ENCODE measurements at places on chromosomes 7 and 10.

- no peak for DNase-seq
Observed at GRCh38 chr10:6958254-6958653, 378.2 kb upstream of the PRKCQ start.

- DNase-seq: no peak
Observed at GRCh38 chr10:93225938-93226337, 152.2 kb downstream of the CYP26A1 start.

DNA sequence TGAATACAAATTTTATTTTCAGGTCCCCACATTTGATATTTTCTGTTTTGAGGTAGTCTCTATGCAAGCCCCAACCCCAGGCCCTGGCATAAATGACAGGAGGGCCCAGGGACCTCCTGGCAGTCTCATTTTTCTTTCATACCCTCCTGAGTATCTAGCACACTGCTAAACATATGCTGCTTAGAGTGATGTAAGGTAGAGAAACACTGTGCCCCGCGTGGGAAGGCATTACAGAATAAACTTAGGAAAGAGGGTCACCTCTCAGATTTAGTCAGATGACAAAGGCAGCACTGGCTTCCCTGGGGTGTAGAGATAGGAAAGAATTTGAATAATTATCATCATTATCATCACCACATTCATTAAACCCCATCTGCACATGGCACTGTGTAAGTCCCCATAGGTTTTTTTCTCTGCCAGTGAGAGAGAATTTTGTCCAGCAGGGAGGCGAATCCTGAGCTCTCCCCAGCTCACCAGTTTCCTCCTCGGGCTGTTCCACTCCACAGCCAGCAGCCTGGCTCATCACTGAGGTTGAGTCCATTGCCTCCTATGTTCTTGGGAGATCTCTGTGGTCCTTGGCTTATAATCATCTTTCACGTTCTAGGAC, 507.3 kb upstream of the GALNT17 start:
- DNase-seq: no peak

- no peak for DNase-seq
Observed at GRCh38 chr10:25811052-25811685, 122.9 kb upstream of the MYO3A start.

DNA sequence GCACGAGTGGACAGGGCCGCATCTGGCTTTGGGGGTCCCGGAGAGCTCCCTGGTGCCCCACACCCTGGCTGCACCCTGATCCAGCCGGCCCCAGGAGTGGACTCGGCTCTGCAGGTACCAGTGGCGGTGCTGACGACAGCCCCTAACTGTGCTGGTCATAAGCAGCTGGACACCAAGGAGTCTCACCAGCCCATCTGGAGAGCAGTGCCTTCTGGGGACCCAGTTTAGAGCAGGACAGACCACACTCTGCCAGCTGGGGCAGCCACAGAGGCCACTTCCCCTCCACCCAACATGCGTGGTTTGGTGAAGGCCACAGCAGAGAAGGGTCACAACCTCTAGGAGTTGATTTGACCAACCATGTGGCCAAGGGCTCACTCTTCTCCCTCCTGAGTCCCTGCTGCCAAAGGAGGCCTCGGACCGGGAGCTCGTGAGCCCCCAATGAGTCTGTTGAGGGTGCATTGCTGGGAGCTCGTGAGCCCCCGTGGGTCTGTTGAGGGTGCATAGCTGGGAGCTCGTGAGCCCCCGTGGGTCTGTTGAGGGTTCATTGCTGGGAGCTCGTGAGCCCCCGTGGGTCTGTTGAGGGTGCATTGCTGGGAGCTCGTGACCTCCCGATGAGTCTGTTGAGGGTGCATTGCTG, 16.0 kb upstream of the INPP5A start:
- peak; percentile 61 for DNase-seq

DNA sequence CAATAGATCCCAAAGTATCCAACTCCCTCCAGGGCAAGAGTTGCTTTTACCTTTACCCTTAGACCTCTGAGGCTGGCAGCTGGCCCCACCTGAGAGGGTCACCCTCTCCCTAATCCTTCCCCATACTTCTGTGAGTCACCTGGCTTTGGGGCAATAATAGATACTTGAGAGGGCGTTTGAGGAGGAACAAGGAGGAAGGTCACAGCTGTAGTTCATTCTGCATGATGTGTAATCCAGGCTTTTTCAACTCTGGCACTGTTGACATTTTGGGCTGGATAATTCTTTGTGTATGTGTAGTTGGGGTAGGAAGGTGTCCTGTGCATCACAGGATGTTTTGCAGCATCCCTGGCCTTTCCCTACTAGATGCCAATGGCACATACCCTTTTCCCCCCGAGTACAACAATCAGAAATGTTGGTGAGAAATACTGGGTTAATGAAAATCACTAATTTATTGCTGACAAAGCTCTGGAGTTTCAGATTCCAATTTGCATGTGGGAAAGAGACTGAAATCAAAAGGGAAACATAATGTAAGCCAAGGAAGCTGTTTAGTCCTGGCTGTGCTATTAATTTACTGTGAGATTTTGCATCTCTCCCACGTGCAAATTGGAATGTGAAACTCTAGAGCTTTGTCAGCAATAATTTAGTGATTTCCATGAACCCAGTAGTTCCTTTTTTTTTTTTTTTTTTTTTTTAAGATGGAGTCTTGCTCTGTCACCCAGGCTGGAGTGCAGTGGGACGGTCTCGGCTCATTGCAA, 3.6 kb downstream of the BLVRA start:
- no peak for DNase-seq

- DNase-seq: no peak
Observed at GRCh38 chr10:24897326-24897926, 55.0 kb downstream of the PRTFDC1 start.

- DNase-seq: peak; percentile 67
Observed at GRCh38 chr10:24209946-24210491, 1.1 kb downstream of the KIAA1217 start.

- DNase-seq: no peak
Observed at GRCh38 chr10:44864051-44864450, 47.1 kb upstream of the TMEM72 start.

DNA sequence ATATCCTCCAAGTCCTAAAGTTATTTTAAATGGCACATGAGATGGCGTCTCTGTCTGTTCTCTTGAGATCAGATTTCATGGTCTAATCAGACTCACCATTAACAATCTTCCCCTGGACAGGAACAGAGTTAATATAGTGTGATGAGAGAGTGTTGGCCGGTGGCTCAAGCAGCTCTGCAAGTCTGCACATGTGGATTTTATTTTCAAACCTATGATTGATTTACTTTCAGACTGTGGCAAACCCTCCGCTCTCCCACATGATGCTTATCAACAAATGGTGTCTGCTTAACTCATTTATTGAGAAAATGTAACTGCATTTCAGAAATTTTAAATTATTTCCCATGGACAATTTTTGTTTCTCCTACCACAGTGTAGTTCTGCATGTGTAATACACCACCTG, 46.5 kb upstream of the HGF start:
- DNase-seq: no peak

DNA sequence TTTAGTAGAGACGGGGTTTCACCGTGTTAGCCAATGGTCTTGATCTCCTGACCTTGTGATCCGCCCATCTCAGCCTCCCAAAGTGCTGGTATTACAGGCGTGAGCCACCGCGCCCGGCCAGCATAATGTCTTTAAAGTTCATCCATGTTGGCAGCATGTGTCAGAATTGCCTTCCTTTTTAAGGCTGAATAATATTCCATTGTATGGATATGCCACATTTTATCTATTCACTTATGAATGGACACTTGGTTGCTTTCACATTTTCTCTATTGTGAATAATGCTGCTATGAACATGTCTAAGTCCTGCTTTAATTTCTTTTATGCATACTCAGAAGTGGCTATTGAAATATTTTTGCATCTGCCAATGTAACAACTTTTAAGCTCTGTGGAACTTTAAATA, 754.0 kb upstream of the GALNT17 start:
- no peak for DNase-seq

- DNase-seq: peak; percentile 84
Observed at GRCh38 chr7:143299840-143300239, 11.7 kb downstream of the CASP2 start.

DNA sequence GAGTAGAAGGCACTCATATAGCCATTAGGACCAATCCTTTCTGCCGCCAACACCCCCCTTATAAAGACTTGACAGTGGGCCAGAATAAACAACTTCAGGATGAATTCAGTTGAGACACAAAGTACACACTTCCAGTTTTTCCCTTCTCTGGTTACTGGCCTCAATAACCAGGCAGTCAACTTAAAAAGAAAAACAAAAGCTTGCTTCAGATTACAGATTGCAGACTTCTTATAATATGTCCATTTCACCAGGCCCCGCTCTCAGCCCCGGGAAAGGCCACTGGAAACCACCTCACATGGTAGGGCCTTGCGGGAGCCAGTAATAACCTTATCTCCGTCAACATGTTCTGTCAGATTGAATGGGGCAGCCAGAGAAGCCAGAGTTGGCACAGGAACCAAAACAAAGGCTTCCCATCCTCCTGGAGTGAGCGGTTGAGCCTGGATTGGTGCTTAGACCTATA, 108.8 kb downstream of the EGFR start:
- no peak for DNase-seq

GRCh38 chr7:4054158-4054557, 627.9 kb upstream of the FOXK1 start:
- no peak for DNase-seq

GRCh38 chr7:138267934-138268333, 191.7 kb downstream of the AKR1D1 start:
- DNase-seq: no peak

DNA sequence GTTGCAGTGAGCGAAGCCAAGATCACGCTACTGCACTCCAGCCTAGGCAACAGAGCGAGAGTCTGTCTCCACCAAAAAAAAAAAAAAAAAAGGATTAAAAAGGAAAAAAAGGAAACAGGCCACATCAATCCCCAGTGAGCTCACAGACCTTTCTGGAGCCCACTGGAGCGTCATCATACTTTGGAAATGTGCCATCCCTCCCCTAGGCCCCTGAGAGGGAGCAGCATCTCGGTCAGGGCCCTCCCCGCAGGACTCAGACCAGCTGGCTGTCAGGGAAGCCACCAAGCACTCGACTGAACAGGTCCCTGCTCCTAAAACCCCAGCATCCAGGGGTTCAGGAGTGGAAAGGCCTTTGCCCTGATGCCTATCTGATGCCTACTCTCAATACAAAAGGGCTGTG, 97.9 kb upstream of the SH2B2 start:
- DNase-seq: no peak

- no peak for DNase-seq
Observed at GRCh38 chr10:69558559-69558958, 14.7 kb downstream of the NEUROG3 start.

- no peak for DNase-seq
Observed at GRCh38 chr7:151857866-151858450, 19.0 kb downstream of the PRKAG2 start.

DNA sequence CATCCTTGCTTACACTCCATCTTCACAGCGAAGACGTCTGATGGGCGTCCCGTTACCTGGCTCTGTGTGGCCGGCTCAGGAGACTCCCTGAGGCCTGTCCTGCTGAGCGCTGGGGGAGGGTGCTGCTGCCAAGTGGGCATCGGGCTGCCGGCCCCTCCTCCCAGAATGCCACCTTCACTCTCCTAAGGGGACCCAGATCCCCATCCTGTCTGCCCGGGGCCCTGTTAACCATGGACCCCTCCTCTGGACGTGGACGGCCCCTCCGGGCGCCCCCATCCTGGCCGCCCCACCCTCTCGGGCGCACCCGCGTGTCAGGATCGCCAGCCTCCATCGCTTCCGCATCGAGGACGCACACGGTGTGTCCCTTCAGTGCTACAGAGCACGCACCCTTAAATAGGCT, 7.3 kb upstream of the FOXL3 start:
- DNase-seq: no peak

- DNase-seq: peak; percentile 28
Observed at GRCh38 chr10:1253523-1254353, 197.6 kb downstream of the WDR37 start.

GRCh38 chr7:84783141-84783778, 403.6 kb downstream of the SEMA3D start:
- DNase-seq: no peak

DNA sequence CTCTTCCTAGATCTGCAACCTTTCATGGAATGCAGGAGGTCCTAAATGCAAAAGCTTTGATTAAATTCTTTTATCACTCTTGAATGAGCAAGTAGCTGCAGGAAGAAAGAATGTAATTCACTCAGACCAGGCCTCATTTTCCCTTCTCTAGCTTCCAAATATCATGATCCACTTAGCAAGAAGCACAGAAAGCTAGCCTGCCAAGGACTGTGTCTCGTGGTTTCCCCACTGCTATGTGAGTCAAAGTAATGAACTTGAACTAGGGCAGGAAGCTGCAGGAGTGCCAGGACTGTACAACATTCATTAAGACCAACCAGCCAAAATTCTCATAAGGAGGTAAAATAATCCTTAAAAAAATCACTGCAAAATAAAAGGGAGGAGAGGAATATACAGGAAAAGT, 379.2 kb downstream of the CALN1 start:
- DNase-seq: no peak

DNA sequence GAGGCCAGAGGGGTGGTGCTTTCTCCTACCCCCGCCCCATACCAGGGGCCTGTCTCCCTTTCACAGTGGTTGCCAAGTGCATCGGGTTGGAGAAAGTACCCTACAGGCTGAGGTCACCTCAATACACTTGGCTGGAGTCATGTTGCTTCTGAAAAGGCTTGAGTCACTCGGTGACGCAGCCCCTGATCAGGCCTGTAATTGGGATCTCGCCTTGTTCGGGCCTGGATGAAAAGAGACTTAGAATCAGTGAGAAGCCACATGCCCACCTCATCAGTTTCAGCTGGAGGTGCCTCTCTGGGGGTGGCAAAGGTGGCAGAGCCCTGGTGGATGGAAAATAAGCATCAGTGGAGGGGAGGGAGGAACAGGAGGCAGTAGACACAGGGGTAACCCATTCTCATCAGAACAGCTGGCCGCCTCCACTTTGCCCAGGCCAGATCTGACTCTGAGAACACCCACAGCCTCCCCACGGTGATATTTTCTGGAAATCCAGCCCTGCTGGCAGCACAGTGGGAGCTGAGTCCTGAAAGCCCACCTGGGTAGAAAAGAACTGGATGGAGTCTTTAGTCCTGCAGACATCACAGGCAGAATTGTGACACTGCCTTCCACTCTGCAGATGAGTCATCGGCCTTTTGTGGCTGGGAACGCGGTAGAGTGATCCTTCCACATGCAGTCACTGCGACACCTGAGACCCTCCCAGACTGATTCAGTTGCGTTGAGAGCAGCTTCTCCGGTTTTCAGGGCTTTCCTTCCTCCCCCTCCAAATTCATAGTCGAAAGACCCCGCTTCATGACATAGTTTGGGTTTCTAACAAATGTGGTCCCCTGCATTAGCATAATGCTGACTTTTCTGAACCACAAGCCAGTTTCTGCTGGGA, 108.0 kb downstream of the GRK5 start:
- peak; percentile 87 for DNase-seq

- no peak for DNase-seq
Observed at GRCh38 chr7:17557251-17557671, 258.8 kb downstream of the AHR start.

GRCh38 chr7:70758646-70759045, 373.3 kb upstream of the GALNT17 start:
- DNase-seq: no peak

- no peak for DNase-seq
Observed at GRCh38 chr7:22348379-22348778, 8.6 kb downstream of the RAPGEF5 start.

GRCh38 chr7:126608339-126608776, 644.4 kb downstream of the GRM8 start:
- no peak for DNase-seq

All from activated effector memory CD4-positive, alpha-beta T cell treated with anti-CD3 and anti-CD28 coated beads, Interleukin-2, amount 50 U/mL, for 16 hours (primary cell).